ENCODE measurements at places on chromosomes 16 and 17.

DNA sequence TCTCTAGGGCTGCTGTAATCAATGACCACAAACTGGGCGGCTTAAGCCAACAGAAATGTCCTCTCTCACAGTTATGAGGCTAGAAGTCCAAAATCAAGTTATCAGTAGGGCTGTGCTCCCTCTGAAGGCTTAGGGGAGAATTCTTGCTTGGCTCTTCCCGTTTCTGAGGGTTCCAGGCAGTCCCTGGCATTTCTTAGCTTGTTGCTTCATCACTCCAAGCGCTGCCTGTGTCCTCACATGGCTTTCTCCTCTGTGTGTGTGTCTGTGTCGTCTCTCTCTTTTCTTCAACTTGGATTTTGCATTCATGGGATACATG is 13.7 kb upstream of the CDC42EP4 start:
- peak; percentile 87 for DNase-seq

GRCh38 chr17:62911114-62911513 is 54.9 kb upstream of the TANC2 start:
- DNase-seq, result no peak

- DNase-seq, result no peak
Measured at GRCh38 chr17:82108038-82108437, 10.0 kb upstream of the FASN start.

DNA sequence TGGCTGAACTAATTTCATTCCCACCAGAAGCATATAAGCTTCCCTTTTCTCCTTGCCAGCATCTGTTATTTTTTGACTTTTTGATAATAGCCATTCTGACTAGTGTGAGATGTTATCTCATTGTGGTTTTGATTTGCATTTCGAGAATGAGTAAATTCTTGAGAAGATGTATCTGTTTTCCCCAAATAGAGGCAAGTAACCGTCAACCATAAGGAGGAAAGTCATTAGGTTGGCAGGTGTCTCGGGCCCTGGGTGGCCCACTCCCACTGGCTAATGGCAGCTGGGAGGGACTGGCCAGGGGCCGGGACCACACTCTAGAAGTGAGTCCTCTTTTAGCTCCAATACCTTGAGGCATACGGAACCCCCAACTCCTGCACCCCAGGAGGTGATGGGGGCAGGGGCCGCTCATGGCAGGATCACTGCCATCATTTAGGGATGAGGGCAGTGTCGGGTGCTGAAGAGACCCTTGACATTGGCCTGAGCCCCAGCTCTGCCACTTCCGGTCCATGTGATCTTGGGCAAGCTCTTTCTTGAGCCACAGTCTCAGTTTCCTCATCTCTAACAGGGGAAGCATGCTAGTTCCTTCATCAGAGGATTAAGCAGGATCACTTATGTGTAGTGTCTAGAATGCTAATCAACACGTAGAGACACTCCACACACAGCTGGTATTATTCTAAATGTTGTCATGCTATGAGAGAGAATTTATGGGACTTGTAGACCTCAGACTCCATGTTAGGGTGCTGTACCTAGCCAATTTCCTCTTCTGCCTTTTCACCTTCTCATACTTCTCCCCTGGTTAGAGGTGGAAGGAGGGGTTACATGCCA is 44.3 kb downstream of the RGS9 start:
- no peak for DNase-seq

DNA sequence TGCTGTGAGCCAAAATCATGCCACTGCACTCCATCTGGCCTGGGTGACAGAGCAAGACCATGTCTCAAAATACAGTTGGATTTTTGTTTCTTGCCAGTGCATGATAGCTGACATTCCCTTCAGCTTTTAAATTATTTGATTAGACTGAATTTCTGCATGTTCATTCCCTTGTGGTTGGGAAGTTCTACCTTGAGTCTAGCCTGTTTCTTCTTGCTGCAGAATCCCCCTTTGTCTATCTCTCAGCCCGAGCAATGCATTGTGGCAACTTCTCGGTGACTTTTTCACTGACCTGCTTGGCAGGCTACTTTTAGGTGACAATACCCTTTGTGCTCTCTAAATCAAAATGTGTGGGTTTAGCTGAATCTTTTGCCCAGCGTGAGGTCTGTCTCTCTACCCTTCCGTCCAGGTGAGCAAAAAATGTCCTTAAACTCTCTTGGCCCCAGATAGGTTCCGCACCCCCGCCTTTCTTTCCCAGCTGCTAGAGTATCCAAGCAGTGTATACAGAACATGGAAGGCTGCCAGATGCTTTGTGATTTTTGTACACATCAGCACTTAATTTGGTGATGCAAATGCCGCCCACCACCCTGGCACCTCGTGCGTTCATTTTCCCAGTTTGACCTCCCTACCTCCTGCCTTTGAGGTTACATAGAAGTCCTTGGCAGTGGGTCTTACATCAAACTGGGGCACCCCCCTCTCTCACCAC is 130.2 kb downstream of the ABCC6 start:
- DNase-seq, result no peak

- no peak for DNase-seq
Measured at GRCh38 chr16:11050944-11051343, 106.6 kb downstream of the CLEC16A start.
